Stimulated activated naive CD8-positive, alpha-beta T cell treated with anti-CD3 and anti-CD28 coated beads, Interleukin-15, amount 100 ng/mL, for 72 hours (primary cell): ENCODE measurements at places on chromosomes 16 and 17.

DNA sequence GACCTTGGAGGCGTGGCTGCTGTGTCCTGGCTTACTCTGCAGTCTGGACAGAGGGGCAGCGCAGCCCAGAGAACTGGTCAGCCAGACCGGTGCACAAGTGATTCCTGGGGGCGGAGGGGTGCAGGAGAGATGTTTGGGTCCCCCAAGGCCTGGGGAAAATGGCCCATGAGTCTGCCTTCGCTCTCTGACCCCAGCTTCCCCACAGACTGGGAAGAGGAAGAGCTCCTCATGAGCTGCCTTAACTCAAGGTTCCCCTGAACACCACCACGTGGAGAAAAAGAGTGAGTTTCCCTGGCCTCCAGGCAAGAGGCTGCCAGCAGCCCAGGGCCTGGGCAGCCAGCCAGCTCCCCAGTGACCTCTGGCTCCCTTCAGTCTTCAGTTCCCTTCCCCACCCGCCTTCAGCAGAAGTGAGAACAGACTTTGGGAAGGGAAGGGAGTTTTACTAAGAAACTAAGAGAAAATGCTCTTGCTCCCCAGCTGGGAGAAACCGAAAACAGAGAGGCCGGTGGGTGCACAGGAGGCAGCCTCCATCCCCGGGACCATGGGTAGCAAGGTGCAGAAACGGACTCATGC is 2.0 kb upstream of the C17orf99 start:
- DNase-seq = no peak

- no peak for DNase-seq
Observed at GRCh38 chr16:81863630-81864352, 84.7 kb downstream of the PLCG2 start.

GRCh38 chr17:4748686-4749085 is 9.0 kb upstream of the CXCL16 start:
- no peak for DNase-seq

DNA sequence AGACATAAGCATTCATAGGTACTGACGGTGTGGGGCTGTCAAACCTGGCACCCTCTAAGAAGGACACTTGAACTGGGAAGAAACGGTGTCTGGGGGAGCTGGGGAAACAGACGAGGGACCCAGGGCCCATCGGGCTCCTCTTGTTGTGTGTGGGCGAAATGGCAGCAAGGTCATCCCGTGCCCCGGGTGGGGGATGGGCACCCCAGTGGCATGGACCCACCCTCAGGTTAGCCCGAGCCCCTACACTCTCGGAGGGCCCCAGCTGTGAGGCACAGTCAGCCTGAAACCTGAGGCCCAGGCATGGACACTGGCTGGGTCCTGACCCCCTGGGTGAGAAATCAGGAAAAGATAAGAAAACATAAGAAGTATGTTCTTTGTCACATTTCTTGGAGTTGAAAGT is 57.1 kb downstream of the MYO18A start:
- no peak for DNase-seq

DNA sequence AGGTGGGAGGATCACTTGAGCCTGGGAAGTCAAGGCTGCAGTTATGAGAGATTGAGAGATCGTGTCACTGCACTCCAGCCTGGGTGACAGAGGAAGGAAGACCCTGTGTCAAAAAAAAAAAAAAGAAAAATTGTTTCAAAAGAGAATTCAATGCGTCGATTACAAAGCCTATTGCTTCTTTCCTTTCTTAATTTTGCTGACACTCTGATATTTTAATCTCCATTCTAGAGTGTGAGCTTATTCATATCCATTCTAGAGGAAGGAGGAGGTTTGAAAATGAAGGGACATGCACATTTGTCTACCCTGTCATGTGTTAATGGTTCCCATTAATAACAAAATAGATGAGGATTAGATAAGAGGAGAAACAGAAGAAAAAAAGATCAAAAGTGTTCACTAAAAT is 63.1 kb downstream of the PCTP start:
- no peak for DNase-seq

DNA sequence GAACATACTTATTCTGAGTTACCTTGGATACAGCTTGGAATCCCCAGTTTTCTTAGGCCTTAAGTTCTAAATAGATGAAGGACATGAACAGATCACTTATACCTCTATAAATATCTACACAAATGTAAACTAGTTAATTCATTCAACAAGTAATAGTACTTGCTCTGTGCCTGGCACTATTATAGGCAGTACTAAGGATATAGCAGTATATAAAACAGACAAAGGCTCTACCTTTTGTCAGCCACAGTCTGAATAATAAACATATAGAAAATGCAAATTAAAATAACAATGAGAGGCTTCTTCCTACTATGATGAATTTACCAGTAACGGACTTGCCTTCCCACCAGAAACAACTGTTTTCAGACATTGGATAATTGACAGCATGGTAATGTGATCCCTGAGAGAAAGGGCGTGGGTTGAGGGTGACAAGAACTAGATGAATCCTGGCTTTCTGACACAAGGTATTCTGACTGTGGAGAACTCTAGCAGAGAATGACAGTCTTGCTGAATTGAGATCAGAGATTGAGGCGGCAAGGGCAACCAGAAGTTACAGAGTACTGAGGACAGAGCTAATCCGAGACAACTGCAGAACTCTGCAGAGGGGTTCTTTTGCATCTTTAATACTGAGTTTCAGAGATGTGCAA is 170.5 kb downstream of the TANC2 start:
- DNase-seq = no peak

DNA sequence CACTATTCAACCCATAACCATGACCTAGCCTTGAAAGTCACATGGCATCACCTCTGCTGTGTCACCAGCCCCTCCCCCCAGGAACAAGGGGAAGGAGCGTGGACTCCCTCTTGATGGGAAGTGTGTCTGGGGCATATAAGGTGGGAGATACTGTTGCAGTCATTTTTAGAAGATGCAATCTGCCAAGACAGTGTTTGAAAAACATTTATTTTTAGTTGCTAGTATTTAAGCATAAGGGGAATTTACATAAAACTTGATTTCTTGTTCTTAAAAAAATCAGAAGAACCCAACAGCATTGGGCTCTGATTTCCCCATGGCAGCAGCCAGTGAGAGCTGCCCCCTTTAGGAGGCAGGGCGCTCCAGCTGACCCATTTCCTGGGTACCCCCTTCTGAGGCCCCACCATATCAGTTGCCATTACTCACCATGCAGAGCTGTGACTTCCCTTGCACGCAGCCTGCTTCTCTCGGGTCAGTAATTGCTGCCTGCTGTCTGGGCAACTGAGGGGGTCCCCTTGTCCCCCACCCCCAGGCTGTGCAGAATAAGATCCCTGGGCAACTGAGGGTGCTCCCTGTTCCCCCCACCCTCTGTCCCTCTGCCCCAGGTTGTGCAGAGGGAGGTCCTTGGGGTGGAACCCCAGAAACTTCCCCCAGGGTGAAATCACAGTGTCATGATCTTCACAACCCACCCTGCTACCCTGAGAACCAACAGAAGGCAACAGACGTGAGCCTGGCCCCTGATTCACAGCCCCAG is 11.8 kb upstream of the CDC42EP4 start:
- DNase-seq = no peak

DNA sequence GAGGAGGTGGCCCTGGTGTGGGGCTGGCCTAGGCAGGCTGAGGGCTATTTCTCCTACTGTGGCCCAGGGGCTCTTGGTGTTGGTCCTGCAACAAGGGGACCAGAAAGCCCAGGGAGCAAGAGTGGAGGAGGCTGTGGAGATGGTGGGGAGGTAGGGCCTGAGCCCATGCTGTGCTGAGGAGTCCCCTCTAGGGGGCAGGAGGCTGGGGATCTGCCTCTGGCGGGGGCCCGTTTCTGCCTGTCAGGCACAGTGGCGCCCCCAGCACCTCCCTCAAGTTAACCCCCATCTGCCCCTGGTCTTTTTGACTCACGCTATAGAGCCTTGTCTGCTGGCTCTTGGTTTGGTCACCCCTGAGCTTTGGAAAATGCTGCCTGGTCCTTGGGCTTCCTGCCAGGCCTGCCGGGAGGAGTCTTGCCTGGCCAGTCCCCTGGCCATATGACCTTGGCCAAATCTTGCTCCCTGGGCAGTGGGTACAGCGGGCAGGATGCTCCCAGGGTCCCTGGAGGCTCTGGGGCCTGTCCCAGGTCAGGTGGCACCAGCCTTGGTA is 5.9 kb downstream of the BAIAP2 start:
- no peak for DNase-seq

- no peak for DNase-seq
Observed at GRCh38 chr17:27577884-27578717, 52.9 kb upstream of the LGALS9 start.

- DNase-seq = no peak
Observed at GRCh38 chr17:81656835-81657234, 493 bp upstream of the PDE6G start.

DNA sequence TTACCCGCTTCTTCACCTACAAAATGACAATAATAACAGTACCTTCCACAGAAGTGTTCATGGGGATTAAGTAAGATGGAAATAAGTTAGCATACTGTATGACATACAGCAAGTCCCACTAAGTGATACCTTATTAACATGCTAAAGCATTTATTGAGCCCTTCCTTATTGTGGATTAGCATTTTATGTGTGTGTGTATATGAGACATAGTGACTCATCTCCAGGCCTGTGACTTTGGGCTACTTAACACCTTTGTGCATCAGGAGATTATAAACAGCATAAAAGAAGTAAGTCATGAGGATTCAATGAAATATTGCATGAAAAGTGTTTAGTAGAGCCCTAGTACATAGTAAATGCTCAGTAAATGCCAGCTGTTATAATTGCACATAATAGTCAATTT is 52.9 kb downstream of the CA10 start:
- no peak for DNase-seq

DNA sequence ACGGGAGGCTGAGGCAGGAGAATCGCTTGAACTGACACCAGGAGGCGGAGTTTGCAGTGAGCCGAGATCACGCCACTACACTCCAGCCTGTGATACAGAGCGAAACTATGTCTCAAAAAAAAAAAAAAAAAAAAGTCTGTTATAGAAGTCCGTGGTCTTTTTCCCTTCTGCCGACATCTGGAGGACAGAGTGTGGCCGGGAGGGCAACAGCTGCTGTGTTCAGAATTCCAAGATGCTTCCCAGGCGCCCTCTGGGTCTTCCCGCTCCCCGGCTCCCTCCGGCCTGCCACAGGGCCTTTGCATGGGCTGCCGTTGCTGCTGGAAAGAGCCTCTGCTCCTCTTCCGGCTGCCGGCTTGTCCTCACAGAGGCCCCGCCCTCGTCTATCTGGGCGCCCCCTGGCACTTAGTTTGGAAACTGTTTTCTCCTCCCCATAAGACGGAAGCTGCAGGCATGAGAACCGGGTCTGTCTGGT is 2.4 kb upstream of the CACNA1H start:
- peak; percentile 22 for DNase-seq

DNA sequence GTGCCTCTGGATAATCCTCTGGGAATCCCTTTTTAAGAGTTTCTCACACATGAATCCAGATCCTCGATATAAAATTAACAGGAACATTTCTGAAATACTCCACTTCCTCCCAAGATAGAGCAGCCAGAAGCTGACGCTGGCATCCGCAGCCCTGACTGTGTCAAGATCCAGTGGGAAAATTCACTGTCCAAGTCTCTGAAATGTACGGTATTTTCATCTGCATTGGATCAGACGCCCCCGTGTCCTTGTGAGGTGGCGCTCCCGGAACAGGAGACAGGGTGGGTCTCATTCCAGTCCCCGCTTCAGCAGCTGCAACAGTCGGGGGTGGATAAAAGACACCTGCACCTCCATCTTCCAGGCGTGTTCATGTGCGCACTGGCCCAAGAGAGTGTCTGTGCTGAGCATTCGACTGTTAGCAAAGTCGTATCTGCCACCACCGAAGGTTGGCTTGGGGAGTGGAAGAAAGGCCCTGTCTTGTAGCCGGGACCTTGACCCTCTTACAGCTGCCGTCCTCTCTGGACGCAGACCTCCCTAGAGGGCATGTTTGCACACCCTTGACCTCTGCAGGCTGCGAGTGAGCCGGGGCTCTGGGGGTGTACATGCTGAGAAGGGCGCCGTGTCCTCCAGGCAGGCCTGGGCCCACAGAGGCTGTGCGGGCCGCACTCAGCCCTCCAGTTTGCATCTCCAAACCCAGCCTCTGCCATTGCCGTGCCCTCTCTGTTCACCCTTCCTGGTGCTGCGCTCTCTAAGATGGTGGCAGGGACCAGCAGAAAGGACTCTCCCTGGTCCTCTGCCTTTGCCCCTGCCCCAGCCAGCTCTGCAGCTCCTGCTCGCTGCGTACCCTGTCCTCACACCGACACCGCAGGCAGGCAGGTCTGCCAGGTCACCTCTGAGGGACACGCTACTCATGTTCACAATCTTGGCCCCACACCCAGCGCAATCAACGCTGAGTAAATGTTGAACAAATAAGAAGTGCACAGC is 72.0 kb upstream of the CHMP6 start:
- DNase-seq = no peak

GRCh38 chr17:16814439-16814838 is 124.4 kb downstream of the CCDC144A start:
- no peak for DNase-seq

DNA sequence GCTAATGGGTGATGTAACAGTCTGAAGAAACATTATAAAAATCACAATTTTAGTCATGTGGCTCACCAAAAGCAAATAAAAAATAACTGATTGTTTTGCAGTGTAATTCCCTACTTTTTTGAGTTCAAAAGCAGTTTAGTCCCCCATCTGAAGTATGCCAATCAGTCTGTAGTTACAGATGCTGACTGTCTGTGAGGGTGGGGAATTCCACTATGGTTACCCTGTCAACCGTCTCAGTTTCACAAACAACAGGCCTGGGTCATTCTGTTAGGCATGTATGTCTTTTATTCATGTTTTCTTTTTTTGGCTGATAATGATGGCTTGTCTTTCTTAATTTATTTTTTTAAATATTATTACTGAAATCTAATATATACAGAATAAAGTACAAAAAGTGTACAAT is 69.3 kb downstream of the STXBP4 start:
- peak; percentile 38 for DNase-seq

GRCh38 chr17:43171586-43172487 is 823 bp downstream of the NBR1 start:
- DNase-seq = peak; percentile 7
